ENCODE measurements at places on chromosomes 5 and 9.

DNA sequence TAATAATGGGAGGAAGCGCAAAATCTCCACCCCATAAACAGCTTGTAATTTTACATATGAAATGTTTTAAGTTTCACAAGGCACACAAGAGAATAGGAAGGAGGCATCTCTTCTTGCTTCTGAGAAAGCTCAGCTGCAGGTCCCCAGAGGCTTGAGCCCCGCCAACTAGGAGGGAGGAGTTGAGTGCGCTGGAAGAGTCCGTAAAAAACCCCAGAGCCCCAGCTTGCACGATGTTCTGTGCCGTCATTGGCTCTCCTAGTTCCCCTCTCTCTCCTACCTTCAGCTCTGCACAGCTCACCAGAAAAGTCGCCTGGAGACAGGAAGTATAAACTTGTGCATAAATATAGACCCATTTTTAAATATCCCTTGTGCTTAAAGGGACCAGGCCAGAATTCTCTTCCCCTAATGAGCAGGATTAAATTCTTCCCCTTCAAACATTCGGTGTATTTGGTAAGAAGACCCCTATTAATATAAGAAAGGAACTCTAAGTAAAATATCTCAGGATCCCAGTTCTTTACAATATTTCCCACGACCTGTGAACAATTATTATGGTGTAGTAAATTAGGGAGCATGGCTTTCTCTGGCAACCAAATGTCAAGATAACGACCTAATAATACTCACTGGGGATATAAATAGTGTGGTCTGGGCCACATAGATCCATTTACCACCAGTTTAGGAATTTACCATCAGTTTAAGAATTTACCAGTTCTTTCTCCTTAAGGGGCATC is 13.7 kb downstream of the GLRX start:
- DNase-seq, result no peak

- no peak for DNase-seq
Observed at GRCh38 chr5:103254921-103255320, 3.6 kb upstream of the MACIR start.

GRCh38 chr5:74201334-74202081 is 439.0 kb downstream of the ENC1 start:
- DNase-seq, result peak; percentile 35

- DNase-seq, result no peak
Observed at GRCh38 chr5:131996210-131997025, 15.0 kb downstream of the ACSL6 start.

- DNase-seq, result no peak
Observed at GRCh38 chr5:91598216-91598615, 215.1 kb upstream of the ARRDC3 start.

DNA sequence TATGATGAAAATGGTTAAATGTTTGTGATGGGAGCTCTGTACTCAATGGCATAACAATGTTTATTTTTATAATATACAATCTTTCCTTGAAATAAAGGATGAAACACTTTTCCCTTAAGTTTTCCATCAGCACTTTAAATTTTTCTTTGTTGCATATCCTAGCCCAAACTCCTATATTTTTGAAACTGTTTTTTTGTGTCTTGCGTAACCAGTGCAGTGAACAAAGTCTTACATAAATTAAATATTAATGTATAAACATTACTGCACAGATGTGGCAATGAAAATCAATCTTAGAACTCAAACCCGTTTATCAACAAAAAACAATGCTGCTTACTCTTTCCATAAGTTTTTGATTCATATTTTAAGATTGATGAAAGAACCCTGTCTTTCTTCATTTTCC is 34.1 kb upstream of the IL31RA start:
- no peak for DNase-seq

DNA sequence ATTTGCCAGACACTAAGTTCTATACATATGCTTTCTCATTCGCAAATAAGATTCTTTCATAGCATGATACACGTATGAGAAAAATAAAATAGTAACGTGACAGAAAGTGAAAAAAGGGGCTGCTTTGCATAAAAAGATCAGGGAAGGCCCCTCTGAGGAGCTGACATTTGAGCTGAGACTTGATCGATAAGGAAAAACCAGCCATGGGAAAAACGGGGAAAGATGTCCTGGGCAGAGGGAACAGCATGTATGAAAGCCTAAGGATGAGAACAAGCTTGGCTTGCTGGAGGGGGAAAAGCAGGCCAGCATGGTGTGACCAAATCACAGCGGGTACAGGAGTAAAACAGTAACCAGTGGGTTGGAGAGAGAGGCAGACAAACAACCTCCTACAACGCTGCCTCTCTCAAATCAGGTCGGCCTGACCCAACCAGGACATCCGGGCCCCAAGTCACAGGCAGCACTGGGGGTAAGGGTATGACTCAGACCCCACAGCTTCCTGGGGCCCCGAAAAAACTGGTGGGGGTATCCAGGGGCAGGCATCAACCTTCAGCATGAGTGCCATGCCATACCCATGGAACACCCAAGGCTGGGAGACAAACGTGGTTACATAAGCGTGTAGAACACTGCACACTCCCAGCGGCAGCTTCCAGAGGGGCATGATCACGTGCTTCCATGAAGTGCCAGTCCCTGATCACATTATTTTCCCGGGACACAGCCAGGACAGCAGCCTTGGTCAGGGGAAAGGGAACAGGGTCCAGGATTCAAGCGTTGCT is 2.2 kb downstream of the TNIP1 start:
- no peak for DNase-seq

DNA sequence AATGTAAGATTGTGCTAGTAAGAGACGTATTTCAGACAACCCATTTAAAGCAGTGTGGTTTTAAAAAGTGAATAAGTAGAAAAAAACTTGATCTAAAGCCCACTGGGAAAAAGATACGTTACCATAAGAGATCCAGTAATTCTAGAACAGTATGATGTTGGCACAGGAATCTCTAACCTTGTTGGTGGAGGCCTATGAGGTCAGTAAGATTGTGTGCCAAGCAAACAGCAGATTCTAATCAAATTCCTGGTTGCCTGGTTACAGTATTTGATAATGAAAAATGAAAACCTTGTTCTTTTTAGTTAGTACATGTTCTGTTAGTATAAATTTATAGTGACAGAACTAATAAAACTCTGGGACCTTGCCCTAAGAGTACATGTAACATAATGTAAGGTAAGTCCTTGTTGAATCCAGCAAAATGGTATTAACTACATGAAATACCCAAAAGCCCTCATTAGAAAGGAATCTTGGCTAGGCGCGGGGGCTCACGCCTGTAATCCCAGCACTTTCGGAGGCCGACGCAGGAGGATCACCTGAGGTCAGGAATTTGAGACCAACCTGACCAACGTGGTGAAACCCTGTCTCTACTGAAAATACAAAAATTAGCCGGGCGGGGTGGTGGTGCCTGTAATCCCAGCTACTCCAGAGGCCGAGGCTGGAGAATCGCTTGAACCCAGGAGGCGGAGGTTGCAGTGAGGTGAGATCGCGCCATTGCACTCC is 33.2 kb upstream of the DMXL1 start:
- no peak for DNase-seq

DNA sequence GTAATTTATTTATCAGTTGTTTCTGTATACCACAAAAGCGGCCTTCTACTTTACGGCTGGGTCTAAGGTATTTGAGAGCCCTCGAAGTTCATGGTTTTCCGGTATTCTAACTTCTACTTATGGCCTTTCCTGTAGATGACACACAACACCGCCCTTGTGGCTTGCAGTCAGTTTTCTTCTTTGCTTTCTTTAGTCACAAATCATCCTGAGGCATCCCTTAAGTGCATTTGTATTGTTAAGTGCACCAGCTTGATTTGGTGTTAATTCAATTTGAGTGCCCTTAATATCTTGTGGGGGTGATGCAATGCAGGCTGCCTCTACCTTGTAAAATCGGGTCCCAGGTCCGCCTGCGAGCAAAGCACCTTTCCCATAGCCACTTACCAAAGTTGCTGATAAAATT is 511.9 kb downstream of the CCDC171 start:
- DNase-seq, result no peak

DNA sequence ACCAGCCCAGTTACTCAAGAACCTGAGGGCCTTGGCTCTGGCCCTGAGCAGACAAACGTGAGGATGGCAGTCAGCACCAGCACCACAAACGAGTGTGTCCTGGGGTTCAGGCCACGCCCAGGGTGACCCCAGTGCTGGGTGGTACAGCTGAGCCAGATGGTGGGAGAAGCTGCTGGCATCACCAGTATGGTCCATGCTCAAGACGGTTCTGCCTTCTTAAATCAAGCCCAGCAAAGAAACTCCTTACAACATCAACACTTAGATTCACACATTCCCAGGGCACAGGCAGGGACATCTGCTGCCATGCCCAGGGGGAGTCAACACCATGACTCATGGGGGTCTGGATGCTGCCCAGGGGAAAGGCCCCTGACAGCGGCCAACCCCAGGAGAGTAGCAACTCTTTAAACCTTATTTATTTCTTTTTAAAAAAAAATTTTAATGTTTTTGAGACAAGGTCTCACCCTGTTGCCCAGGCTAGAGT is 31.3 kb downstream of the IPPK start:
- DNase-seq, result no peak

GRCh38 chr9:120741701-120742100 is 27.4 kb upstream of the MEGF9 start:
- DNase-seq, result no peak

- DNase-seq, result no peak
Observed at GRCh38 chr5:149611326-149611725, 30.0 kb downstream of the ARHGEF37 start.

DNA sequence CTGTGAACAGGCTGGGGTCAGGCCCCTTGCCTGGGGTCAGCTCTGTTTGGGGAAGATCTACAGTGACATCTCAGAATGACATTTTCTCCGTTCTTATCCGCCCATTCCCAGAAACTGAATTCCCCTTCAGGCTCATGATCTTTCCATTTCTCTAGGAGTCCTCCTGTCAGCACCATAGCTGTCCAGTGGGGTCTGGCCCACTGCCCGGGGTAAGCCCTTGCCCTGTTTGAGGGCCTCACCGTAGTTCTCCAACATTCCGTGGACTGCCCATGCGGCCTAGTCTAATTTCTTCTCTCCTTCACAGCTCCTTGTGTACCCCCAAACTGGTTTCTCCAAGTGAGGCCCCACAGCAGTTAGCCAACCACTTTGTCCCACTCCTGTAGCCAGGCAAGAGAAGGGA is 68.4 kb downstream of the ENTREP1 start:
- DNase-seq, result no peak

- peak; percentile 35 for DNase-seq
Observed at GRCh38 chr9:114696814-114697544, 15.0 kb upstream of the TEX48 start.
